ENCODE measurements at places on chromosomes 6 and 20.
A peak's percentile ranks its signal among the peaks of the same experiment; 100 is the strongest.

DNA sequence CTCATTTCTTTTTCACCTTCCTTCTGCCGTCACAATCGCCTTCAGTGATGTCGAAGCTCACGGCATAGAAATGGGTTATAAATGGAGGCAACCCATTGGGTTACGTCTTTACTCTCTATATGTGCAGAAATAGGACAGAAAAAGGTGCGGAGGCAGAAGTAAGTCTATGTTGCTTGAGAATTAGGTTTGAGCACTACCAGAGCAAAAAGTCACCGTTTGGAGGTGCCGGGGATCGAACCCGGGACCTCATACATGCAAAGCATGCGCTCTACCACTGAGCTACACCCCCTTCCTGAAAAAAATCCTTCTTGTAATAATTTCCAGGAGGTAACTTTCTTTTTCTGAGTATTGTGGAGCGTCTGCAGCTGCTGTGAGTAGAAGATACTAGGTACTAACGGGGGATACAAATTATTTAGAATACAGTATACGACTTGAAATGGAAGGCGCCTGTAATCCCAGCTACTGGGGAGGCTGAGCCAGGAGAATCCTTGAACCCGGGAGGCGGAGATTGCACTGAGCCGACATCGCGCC is 134.2 kb downstream of the TRIM27 start:
- no peak for DNase-seq

DNA sequence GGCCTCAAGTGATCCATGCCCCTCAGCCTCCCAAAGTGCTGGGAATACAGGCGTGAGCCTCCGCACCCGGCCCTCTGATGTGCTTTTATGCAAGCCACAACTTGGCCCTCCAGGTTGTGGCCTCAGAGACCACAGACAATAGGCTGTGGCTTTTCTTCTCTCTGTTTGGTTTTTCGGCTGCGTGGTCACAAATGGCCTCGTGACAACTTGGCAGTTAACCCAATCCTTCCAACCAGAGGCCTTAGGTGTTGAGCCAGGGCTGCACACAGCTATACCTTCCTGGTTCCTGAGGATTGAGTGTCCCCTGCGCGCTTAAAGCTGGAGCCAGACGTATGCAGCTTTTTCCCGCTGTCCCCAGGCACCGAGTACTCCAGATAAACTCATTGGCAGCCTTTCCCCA is 6.3 kb upstream of the TGM3 start:
- no peak for DNase-seq

- no peak for DNase-seq
Observed at GRCh38 chr6:125951323-125951722, 5.2 kb upstream of the HINT3 start.

DNA sequence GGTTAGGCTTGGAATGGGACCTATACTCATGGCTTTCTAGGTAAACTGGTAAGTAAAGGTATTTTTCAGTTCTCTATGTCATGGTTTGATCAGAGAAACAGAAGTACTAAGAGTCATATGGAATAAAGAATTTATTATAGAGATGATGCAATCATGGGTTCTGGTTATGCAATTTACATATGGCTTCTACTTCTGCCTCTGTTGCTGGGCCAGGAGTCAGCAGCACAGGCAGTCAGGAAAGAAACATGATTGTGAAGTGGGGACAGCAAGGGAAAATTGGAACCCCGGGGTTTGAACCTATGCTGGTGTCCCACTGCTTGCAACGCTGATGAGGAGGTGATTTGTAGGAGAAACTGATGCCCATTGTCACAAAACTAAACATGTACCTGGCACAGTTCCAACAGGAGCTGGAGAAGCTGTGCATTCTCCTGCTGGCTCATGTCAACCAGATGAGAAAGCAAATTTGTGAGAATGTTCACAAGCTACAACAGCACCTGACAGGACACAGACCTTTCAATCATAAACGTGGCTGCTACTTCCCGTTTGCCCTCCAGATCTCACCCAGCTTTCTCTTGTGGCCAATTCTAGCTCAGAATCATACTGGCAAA is 887.1 kb downstream of the TFAP2A start:
- DNase-seq: no peak

DNA sequence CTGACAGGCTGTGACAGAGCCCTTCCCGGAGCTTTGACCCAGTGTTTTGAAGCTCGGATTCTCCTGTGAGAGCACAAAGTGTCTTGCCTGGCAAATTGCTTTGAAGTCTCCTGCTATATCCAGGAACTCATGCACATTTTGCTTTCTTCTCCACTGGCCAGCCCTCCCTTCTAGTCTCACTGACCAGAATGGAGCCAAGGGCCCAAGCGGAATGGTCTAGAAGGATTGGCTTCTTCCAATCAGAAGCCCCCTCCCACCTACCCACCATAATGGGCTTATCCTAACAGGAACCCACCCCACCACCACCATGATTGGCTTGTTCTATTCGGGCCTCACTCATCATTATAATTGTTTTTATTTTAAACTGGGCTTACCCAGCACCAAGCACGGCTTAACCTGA is 130.1 kb downstream of the PXDC1 start:
- DNase-seq: no peak

GRCh38 chr20:34511891-34512265 is 4.3 kb upstream of the DYNLRB1 start:
- no peak for DNase-seq

DNA sequence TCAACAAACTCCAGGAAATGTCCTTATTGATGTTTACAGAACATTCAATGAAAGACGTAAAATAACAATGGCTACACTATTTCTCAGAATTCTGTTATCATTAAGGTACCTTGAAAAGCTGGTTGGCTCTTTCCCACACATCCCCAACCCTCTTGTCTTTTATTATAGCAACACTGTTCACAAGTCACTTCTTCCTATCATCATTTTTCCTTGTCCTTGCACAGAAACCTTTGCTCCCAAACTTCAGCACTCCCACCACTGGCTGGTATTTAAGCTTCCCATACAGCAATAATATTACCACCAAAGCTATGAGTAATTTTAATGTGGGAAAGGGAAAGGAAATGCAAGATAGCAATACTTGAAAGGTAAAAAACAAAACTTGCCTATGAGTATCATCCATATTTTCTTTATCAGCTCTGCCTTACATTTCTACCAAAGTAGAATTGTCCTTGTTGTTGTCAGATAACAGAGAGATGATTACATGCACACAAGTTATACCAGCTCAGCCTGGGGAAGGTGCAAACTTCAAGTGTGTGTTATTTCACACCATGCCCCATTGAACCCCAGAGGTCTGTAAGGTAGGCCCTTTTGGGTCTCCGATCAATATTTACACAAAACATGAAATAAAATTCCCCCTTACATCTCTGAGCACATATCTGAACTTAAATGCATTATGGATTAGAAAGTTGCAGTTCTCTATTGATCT is 32.2 kb downstream of the ARHGAP18 start:
- DNase-seq: no peak

DNA sequence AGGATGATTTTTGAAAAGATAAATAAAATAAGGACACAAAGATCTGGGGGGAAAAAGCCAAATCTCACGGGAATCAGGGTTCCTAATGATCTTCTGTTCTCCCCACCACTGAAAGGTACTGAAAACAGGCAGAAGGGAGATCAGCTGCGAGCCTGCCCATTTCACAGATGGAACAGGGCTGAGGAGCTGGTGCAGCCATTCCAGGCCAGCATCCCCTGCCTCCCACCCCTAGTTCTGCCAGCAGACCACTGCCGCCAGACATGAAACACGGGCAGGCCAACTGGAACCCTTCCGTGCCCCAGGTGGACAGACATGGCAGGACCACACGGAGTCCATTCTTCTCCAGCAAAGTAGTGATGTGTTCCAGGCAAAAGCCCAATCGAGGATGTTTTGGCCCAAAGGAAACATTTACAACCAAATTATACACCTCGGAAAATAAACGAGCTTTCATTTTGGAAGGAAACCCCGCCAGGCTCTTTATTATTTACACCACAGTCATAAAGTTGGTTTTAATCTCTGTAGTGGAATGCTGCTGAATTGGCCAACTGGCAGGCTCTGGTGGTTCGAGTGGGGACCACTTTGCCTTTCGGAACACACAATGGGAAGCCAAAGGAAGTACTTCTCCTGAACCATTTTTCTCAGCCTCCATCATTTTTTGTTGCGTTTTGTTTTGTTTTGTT is 28.2 kb downstream of the ISM1 start:
- no peak for DNase-seq

GRCh38 chr20:4829514-4830215 is 108.0 kb downstream of the PRND start:
- DNase-seq: no peak

- DNase-seq: no peak
Observed at GRCh38 chr6:79717989-79718388, 86.9 kb downstream of the SH3BGRL2 start.

DNA sequence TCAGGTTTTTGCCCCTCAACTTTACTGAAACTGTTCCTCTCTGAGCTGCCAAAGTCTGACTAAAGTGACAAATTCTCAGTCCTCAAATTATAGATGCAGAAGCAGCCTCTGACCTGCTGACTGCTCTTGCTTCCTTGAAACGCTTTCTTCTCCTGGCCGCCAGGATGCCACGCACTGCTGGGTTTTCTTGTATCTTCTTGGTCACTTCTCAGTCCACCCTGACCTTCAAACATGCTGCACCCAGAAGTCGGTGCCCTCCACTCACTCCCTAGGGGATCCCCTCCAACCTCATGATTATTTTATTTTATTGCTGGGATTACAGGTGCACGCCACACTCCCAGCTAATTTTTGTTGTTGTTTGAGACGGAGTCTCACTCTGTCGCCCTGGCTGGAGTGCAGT is 24.7 kb downstream of the SYNJ2 start:
- DNase-seq: no peak

GRCh38 chr6:136792410-136793262 is at the start of gene MAP3K5:
TSS of gene MAP3K5 (minus strand) at chr6:136792477. CDS start at chr6:136792157, 320 bp downstream.
- DNase-seq: peak; percentile 83

DNA sequence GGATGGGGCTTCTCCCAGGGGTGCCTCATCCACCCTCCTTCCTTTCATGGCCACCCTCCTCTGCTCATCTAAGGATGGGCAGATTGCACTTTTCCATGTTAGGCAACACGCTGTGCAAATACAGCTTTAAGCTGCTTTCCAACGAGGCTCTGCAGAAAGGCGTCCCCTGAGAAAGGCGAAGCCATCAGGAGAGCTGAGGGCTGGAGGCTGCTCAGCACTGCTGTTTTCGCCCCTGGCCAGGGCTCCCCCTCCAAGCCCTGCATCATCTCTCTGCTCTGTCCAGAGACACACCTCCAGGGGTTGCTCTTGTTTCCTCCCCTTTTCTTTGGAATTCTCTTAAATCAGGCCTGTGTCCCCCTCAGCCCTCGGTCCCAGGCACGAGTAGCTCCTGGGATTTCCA is 526.1 kb downstream of the CDH26 start:
- no peak for DNase-seq

DNA sequence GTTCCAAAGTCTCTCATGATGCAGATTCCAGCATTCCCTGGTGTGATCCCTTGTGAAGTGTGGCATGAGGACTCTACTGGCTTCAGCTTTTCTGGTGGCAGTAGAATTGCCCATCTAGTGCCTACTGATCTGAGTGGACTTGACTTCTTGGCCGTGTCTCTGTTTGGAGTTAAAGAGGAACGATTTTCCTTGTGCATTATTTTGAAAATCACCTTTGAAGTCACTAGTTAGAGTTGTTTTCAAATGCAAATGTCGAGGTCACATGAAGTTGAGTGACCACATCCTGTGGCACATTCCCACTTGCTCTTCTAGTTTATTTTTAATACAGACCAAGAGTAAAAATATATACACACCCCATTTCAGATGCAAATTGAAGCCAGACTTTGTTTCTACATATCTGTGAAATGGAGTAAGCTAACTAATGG is 270.7 kb upstream of the TAB2 start:
- DNase-seq: no peak

DNA sequence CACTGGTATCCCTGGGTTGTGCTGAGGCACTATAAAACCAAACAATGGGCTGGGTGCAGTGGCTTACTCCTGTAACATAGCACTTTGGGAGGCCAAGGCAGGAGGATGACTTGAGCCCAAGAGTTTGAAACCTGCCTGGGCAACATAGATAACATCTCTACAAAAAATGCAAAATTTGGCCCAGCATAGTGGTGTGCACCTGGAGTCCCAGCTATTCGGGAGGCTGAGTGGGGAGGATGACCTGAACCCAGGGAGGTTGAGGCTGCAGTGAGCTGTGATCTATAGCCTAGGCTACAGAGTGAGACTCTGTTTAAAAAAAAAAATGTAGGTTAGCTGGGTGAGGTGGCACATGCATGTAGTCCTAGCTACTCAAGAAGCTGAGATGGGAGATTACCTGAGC is 7.7 kb upstream of the SLC4A11 start:
- no peak for DNase-seq

- no peak for DNase-seq
Observed at GRCh38 chr6:39929039-39929732, 5.1 kb downstream of the MOCS1 start.

- no peak for DNase-seq
Observed at GRCh38 chr6:148370176-148370575, 27.5 kb downstream of the SASH1 start.

DNA sequence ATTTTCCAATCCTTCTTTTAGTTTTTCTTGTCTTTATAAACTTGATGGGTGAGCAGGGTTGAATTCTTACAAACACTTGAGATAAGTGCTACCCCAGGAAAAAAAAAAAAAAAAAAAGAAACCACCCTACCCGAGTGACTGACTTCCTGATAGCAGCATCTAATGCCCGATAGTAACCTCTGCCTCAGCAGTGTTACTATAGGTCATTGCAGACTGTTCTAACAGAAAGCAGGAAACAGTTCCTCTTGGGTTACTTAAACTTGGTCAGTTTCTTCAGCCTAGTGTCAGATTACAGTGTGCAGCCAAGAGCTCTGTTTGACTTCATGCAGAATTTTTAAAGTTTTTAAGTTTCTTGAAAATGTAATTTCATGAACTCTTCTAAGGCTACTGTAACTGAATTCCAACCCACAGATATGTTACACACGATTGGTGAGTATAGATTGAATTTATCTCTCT is 2.1 kb downstream of the MYLIP start:
- no peak for DNase-seq

DNA sequence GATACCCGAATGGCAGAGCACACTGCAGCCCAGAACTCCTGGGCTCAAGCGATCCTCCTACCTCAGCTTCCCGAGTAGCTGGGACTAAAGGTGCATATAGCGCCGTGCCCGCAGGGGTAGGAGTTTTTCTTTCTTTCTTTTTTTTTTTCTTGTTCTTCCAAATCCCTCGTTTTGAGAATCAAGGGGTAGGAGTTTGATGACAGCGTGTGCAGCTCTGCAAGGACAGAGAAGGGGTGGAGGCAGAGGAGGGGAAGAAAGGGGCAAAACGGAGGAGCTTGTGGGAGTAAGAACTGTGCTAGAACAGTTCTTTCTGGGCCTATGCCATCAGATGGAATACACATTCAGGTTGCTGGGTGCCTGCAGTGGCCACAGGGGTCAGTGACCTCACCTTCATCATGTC is 15.3 kb downstream of the RRP36 start:
- no peak for DNase-seq

GRCh38 chr6:112289038-112289566 is 34.7 kb upstream of the LAMA4 start:
- DNase-seq: no peak

DNA sequence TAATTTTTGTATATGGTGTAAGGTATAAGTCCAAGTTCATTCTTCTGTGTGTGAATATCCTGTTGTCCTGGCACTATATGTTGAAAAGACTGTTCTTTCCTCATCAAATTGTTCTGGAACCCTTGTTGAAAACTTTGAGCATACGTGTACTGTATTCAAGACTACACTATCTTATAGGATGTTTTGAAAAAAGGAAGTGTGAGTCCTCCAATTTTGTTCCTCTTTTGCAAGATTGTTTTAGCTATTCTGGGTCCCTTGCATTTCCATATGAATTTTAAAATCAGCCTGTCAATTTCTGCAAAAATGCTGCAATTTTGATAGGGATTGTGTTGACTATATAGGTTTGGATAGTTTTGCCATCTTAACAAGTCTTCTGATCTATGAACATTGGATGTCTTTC is 195.2 kb downstream of the BACH2 start:
- DNase-seq: no peak

Measured in stimulated activated CD4-positive, alpha-beta T cell treated with anti-CD3 and anti-CD28 coated beads, TNF-alpha, amount 100 ng/mL, for 1 hour (primary cell).